Stimulated activated naive B cell treated with anti-CD40 and anti-IgM and Interleukin-4, amounts not matched to agents 10 μg/mL and 1 μg/mL and 100 μg/mL, for 72 hours (primary cell): ENCODE measurements at places on chromosomes 13 and 19.

DNA sequence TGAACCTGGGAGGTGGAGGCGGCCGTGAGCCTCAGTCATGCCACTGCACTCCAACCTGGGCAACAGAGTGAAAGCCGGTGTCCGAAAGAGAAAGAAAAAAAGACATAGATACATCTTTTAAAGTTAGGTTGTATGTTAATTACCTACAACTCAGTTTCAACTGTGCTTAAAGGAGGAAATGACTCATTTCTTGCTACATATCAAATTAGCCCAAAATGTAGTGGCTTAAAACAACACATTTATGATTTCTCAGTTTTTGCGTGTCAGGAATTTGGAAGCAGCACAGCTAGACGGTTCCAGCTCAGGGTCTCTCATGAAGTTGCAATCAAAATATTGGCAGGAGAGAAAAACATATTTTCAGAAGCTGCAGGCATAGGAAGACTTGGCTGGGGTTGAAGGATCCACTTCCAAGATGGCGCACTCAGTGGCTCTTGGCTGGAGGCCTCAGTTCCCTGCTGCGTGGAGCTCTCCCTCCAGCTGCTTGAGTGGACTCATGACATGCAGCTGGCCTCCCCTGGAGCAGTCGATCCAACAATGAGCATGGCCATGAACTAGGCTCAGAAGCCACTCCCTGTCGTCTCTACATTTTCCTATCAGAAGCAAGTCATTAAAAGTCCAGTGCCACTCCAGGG lies 7.1 kb downstream of the LDLR start:
- peaks cover 47% of the 10 kb centered on the region for H3K4me1 ChIP-seq
- peak overlapping the region; percentile 65 for H3K27ac ChIP-seq
- H3K27me3 ChIP-seq, result peaks cover 6% of the 10 kb centered on the region
- peaks cover 63% of the 10 kb centered on the region for H3K36me3 ChIP-seq
- no peak for DNase-seq

DNA sequence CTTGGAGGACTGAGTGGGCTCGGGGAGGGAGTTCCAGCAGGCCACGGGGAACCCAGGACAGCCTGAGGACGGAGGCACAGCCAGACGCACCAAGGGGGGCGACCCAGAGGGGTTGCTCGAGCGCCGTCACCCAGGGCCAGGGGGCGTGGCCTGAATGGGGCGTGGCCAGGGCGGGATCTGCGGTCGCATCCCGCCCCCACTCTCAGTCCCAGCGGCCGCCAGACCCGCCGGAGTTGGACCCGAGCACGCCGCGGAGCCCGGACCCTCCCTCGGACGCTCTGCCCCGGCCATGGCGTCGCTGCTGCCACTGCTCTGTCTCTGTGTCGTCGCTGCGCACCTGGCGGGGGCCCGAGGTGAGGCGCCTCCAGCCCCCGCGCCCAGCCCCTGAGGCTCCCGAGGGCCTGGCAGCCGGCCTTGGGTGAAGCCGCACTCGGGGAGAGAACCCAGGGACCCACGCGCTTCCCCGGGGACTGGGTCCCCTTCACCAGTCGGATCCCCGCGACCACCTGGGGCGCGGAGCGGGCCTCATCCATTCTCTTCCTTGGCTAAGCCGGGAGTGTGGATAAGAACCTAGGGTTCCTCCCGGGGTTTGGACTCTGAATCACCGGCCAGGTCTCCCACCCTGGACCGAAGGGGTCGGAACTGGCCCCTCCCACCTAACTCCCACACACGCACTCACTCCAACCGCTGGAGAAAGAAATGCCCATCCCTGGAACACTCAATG lies at the start of gene CILP2:
CILP2 (plus strand) TSS at position 205 of the 724 bp plus-strand sequence; CDS start at position 290, 85 bp downstream.
- peaks cover 29% of the 10 kb centered on the region for H3K4me1 ChIP-seq
- peak within 1 kb of the TSS; percentile 46 for H3K4me3 ChIP-seq
- H3K27me3 ChIP-seq, result peaks cover 45% of the 10 kb centered on the region
- peak within 1 kb of the TSS; percentile 81 for H3K27ac ChIP-seq
- peaks cover 22% of the 10 kb centered on the region for H3K36me3 ChIP-seq

DNA sequence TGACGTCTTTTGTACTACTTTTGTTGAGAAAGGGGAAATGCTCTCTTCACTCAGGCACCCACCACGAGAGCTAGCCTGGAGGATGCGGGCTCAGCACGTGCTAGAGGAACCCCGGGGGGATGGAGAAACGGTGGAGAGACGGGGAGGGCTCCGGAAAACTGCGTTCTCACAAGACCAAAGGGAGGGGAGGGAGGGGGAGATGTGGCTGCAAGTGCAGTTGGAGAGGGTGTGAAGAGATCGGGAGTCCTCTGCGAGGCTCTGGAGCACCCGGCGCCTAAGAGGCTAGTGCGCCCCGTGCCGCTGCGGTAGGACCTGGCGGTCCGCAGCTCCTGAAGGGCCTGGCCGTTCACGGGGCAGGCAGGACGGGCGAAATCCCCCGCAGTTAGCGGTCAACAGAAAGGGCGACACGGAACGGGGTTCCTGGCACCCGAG lies 43.4 kb upstream of the XPO4 start:
- no peak overlapping the region for H3K27ac ChIP-seq
- H3K4me3 ChIP-seq, result peak overlapping the region; percentile 76
- DNase-seq, result no peak
- H3K27me3 ChIP-seq, result peaks cover 41% of the 10 kb centered on the region

DNA sequence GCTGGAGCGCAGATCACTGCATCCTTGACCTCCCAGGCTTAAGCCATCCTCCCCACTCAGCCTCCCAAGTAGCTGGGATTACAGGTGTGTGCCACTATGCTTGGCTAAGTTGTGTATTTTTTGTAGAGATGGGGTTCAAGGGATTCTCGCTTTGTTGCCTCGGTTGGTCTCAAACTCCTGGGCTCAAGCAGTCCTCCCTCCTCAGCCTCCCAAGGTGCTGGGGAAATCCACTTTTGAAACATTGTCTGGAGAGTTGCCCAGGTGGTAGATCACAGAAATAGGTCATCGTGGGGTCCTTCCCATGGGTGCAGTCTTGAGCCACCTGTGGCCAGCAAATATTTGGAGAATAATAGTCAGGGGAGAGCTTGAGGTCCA lies 5.2 kb downstream of the LDLR start:
- H3K4me3 ChIP-seq, result peak overlapping the region; percentile 51
- no peak overlapping the region for H3K27ac ChIP-seq
- H3K36me3 ChIP-seq, result peaks cover 54% of the 10 kb centered on the region
- no peaks in the 10 kb centered on the region for H3K27me3 ChIP-seq

- H3K27ac ChIP-seq, result no peak overlapping the region
- H3K4me3 ChIP-seq, result no peak overlapping the region
- no peaks in the 10 kb centered on the region for H3K4me1 ChIP-seq
- H3K27me3 ChIP-seq, result peaks cover 56% of the 10 kb centered on the region
These were observed 44.3 kb downstream of the COL4A1 start for GRCh38 chr13:110262508-110263291.

DNA sequence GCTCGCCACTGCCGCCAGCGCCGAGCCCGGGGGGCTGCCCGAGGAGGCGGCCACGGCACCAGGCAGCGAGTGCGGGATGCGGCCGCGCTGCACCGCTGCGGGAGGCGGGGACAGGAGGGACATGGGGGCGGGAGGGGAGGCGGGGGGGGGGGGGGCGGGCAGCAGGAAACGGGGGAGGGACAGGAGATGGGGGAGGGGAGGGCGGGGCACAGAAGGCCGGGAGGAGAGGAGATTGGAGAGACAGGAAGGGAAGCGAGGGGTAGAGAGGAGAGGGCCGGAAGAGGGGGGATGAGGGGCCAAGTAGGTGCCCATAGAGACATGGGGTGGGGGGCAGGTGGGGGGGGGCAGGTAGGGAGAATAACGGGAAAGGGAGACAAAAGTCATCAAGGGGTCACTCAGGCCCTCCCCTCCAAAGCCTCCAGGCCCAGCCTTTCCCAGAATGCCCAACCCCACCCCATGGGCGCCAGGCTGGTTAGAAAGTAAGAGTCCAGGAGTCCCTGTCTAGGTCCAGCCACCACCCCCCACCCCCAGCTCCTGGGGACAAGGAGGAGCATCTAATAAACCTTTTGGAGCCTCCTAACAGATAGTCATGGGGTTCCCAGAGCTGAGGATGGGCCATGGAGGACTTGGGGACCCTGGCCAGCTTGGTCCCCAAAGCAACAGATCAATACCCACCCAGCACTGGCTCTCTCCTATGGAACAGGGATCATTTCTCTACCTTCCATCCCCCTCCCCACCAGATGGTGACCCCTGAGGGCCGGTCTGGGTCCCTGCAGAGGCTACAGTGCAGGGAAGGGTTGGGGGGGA lies 9.5 kb downstream of the NR2F6 start:
- no peak for DNase-seq
- H3K4me3 ChIP-seq, result peak overlapping the region; percentile 84
- H3K4me1 ChIP-seq, result peaks cover 20% of the 10 kb centered on the region
- H3K27ac ChIP-seq, result no peak overlapping the region
- H3K36me3 ChIP-seq, result peaks cover 23% of the 10 kb centered on the region

GRCh38 chr13:107834281-107834680 lies 381.1 kb downstream of the LIG4 start:
- H3K36me3 ChIP-seq, result no peaks in the 10 kb centered on the region
- no peak overlapping the region for H3K4me3 ChIP-seq
- H3K27me3 ChIP-seq, result no peaks in the 10 kb centered on the region
- DNase-seq, result no peak

- peaks cover 4% of the 10 kb centered on the region for H3K27me3 ChIP-seq
- H3K27ac ChIP-seq, result no peak overlapping the region
- H3K4me3 ChIP-seq, result no peak overlapping the region
- H3K36me3 ChIP-seq, result peaks cover 1% of the 10 kb centered on the region
- no peaks in the 10 kb centered on the region for H3K4me1 ChIP-seq
- no peak for DNase-seq
These were observed 45.1 kb downstream of the TMEM255B start for GRCh38 chr13:113804017-113804702.

GRCh38 chr13:26488236-26489003 lies 69.1 kb upstream of the WASF3 start:
- H3K27me3 ChIP-seq, result peaks cover 5% of the 10 kb centered on the region
- no peaks in the 10 kb centered on the region for H3K4me1 ChIP-seq
- no peak overlapping the region for H3K4me3 ChIP-seq

GRCh38 chr13:59774491-59774971 lies 389.2 kb downstream of the DIAPH3 start:
- no peak overlapping the region for H3K4me3 ChIP-seq
- H3K27me3 ChIP-seq, result no peaks in the 10 kb centered on the region
- DNase-seq, result no peak
- no peaks in the 10 kb centered on the region for H3K4me1 ChIP-seq
- H3K27ac ChIP-seq, result no peak overlapping the region

- H3K36me3 ChIP-seq, result peaks cover 26% of the 10 kb centered on the region
- peaks cover 21% of the 10 kb centered on the region for H3K4me1 ChIP-seq
- H3K27me3 ChIP-seq, result no peaks in the 10 kb centered on the region
- H3K27ac ChIP-seq, result no peak overlapping the region
- DNase-seq, result no peak
These were observed 486 bp downstream of the SRRM5 start for GRCh38 chr19:43612374-43612773.

DNA sequence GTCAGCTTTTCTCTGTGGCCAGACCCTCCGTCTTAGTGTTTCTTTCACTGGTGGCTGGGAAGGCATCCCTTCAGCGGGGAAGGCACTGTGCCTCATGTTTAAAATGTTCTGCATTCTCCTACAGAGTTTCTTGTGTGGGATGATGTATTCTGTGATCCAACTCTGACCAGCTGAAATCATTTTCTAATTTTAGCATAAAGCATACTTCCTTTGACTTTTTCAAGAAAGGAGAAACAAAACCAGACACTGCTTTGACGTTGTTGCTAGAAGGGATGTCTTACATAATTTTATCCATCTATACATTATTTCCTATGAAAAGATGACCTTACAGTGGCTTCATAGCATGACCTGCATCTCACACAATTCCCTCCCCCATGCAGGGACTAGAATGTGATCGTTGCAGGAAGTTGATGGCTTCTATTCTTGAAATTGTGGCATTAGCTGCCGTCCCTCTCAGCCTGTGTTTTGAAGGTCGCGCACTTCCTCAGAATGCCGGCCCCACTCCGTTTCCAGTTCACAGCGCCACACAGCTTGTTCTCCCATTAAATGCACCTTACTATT lies 38.6 kb upstream of the TEX29 start:
- H3K36me3 ChIP-seq, result peaks cover 55% of the 10 kb centered on the region
- peaks cover 15% of the 10 kb centered on the region for H3K4me1 ChIP-seq
- H3K27ac ChIP-seq, result peak overlapping the region; percentile 85
- no peak for DNase-seq

DNA sequence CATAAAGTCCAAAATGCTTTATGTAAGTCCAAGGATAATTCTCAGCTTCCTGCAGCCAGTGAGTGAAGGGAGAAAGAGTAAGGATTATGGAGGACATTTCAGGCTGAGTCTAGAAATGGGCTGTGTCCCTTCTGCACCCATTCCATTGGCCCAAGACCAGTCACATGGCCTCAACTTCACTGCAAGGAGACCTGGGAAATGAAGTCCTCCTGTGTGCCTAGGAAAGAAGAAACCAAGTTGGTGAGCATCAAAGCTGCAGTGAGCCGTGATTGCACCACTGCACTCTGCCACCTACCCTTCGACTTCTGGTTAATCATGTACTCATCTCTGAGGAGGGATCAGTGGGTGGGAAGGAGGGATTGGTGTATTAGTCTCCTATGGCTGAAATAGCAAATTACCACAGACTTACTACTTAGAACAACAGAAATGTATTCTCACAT lies 3.6 kb upstream of the CD37 start:
- H3K4me1 ChIP-seq, result peaks cover 58% of the 10 kb centered on the region
- H3K4me3 ChIP-seq, result peak overlapping the region; percentile 37
- peaks cover 38% of the 10 kb centered on the region for H3K36me3 ChIP-seq
- DNase-seq, result peak; percentile 67
- no peaks in the 10 kb centered on the region for H3K27me3 ChIP-seq
- peak overlapping the region; percentile 27 for H3K27ac ChIP-seq

DNA sequence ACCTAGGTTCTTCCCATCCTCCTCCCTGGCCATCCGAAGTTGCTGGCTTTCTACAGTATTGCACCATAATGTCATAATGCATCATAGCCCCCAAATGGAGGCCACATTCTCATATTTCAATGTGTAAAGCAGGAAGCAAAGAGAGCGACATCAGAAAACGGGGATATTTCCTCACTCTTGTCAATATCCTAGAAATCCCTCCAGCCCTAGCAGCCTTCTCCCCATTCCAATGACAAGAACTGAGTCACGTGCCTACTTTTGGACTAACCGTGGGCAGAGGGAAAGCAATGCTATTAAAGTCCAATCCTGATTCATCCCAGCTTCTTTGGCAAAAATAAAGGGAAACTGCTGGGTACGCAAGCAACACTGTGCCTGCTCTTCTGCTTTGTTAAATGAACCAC lies 4.3 kb upstream of the RAP2A start:
- no peak overlapping the region for H3K4me3 ChIP-seq
- no peaks in the 10 kb centered on the region for H3K36me3 ChIP-seq
- H3K4me1 ChIP-seq, result peaks cover 3% of the 10 kb centered on the region
- H3K27me3 ChIP-seq, result peaks cover 4% of the 10 kb centered on the region
- no peak overlapping the region for H3K27ac ChIP-seq
- no peak for DNase-seq

GRCh38 chr19:47998800-47999199 lies 4.4 kb downstream of the ELSPBP1 start:
- no peak overlapping the region for H3K4me3 ChIP-seq
- H3K36me3 ChIP-seq, result no peaks in the 10 kb centered on the region
- H3K27ac ChIP-seq, result no peak overlapping the region
- DNase-seq, result no peak
- no peaks in the 10 kb centered on the region for H3K4me1 ChIP-seq
